Esophagus squamous epithelium (tissue), 5 donors: ENCODE measurements at places on chromosomes 6 and 20.

DNA sequence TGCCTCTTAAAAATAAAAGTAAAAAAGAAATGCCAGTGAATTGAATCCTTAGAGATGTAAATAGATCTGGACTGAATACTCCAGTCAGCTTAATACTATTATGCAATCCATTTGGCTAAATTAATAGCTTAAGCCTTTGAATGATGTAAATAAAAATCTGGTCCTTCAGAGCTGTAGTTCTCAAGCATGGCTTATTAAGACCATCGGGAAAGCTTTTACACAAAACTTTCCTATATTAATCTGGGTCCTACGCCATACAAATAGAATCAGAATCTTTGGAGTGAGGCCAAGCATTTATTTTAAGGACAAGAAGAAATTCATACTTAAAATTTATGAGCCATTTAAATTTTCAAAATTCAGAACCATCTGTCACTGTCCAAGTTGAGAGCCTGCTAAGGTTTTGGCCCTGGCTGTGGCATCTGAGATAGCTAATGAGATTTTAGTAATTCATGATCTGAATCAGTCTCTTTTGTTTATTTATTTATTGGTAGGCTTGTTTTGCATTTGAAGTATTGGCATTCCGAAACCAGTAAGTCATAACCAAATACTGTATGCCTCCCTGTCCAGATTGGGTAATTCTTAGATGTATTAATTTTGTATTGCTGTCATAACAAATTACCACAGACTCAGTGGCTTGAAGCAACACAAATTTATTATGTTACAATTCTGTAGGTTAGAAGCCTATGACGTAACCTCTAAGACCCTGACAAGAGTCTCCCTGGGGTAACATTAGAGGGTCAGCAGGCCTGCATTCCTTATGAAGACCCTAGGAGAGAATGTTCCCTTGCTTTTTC, 228.1 kb upstream of the RAB32 start:
- DNase-seq, result no peak

DNA sequence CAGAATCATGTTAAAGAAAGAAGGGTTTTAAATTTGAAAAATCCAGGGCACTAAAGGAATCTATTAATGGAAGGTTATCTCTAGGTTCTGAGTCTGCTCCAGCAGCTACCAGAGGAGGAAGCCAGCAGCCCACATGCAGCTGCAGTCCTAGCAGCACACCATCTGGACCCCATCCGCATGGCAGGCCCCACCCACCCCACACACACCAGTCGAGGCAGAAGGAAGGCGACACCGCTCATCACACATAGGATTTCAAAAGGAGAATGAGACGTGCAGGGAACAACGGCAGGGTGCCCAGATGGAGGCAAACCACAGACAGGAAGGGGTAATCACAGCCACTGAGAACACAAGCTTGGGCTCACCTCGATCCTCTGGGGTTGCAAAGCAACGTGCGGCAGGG, 78.9 kb downstream of the GINS1 start:
- DNase-seq, result no peak

GRCh38 chr6:7541175-7542064, at the start of gene DSP:
Gene DSP (plus strand): TSS chr6:7541671. CDS start chr6:7541916, 245 bp downstream.
- no peak for DNase-seq

DNA sequence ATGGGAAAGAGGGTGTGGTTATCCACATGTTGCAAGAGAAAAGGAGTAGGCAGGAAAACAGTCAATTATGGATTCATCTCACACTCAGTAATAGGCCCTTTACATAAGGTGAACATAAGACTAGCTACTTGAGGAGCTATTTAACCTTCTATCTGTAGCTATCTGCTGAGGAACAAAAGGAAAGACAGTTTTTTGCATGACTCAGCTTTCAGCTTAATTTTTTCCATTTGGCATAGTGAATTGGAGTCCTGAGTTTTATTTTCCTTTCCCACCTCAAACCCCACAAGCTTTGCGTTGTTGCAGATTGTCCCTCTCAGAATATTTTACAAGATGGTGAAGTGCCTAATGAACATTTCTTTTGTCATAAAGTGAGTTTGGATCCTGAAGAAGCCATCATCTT, 32.4 kb downstream of the UBD start:
- no peak for DNase-seq

DNA sequence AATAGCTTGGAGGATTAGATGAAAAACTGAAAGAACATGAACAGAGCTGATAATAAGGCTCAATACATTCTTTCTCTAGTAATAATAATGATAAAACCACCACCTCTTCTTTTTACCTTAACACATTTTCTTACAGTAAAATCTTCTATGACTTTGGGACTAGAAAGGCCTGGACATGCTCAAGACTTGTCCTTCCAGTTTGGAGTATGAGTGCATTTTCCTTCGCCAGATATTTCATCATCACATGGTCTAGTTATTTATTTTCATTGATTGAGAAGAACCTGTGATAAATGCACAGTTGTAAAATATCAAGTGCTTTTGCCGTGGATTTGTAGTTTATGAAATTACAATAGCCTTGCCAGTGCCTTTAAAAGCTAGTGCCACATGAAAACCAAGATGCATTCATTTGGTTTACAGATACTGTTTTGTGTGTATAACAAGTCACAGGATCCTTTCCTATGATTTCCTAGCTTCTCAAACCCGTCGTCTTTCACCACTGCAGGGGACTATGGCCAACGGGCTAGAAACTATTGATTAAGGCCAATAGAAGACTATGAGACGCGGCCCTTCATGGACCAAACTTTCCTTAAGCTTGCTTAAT, 200.2 kb upstream of the ZNF217 start:
- no peak for DNase-seq

GRCh38 chr6:161439093-161439492, 165.2 kb upstream of the AGPAT4 start:
- DNase-seq, result no peak

DNA sequence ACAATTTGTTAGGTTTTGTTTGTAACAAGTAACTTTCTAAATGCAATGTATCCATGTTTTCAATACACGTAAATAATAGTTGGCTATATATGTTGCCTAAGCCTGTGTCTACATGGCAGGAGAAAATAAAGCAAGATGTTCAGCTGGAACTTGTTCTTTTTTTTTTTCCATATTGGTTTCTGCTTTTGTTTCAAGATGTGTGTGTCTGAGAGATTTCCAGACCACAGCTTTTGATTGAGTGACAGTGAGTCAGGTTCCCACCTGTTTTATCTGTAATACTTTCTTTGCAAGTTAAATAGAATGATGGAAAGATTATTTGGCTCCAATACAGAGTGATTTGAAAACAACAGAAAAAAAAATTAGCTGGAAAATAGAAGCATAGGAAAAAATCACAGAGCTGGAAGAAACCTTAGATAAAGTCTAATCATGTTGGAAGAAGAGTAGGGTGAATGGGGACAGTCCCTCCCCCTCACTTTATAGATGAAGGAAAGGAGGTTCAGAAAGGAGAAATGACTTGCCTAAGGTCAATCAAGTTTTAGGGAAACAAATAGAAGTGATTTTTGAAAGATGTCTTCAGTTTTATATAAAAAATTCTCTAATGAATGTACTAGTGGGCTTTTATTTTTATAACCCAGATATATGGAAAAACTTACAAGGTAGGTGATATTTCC, 150.9 kb upstream of the STMND1 start:
- DNase-seq, result no peak

- no peak for DNase-seq
Observed at GRCh38 chr6:76381612-76382011, 309.1 kb upstream of the IMPG1 start.

DNA sequence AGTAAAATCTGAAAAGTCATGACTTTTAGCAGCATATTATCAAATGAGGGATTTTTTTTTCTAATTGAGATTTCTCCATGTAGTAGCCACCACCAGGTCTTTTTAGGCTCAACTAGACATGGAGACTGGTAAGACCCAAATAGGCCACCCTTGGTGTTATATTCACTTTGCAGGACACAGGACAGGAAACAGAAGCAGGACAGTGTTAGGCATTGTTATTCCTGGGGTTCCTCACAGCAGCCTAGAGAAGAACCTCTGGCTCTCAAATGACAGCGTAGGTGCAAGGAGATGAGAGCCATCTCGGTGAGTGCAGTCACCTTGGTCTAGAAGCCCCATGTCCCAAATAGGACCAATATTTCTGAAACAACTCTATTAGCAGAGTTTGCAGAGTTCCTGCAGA, 19.2 kb upstream of the PBOV1 start:
- DNase-seq, result no peak

DNA sequence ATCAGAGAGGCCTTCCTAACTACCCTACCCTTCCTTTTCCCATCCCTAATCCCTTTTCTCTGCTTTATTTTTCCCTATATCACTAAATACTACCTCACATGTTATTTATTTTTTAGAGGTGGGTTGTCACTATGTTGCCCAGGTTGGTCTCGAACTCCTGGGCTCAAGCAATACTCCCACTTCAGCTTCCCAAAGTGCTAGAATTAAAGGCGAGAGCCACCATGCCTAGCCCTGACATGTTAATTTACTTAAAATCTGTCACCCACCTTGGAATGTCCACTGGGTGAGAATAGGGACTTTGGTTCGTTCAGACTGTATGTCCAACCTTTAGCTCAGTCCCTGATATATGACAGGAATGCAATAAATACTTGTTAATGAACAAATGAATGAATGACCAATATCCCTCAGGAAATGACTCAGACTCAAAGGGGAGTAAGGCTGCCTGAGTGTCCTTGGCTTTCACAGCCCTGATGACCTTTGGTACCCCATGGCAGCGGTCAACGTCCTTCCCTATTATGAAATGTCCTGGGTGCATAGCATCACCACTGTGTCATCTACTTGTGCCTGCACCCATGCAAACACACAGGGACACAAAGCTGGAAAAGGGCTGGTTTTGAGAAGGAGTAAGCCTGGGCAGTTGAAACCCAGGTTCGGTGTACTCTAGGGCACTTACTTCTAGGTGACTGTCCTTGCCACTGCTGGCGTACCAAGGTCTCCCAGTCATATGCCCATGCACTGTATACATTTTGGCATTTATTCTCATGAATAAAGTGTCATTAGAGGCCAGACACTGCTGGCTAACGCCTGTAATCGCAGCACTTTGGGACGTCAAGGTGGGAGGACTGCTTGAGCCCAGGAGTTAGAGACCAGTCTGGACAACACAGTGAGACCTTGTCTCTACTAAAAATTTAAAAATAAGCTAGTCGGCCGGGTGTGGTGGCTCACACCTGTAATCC, 26.5 kb downstream of the BCL2L1 start:
- no peak for DNase-seq
